ENCODE measurements at places on chromosomes 4 and X.

GRCh38 chrX:65587616-65588526 is 53.3 kb upstream of the LAS1L start:
- no peak for DNase-seq

DNA sequence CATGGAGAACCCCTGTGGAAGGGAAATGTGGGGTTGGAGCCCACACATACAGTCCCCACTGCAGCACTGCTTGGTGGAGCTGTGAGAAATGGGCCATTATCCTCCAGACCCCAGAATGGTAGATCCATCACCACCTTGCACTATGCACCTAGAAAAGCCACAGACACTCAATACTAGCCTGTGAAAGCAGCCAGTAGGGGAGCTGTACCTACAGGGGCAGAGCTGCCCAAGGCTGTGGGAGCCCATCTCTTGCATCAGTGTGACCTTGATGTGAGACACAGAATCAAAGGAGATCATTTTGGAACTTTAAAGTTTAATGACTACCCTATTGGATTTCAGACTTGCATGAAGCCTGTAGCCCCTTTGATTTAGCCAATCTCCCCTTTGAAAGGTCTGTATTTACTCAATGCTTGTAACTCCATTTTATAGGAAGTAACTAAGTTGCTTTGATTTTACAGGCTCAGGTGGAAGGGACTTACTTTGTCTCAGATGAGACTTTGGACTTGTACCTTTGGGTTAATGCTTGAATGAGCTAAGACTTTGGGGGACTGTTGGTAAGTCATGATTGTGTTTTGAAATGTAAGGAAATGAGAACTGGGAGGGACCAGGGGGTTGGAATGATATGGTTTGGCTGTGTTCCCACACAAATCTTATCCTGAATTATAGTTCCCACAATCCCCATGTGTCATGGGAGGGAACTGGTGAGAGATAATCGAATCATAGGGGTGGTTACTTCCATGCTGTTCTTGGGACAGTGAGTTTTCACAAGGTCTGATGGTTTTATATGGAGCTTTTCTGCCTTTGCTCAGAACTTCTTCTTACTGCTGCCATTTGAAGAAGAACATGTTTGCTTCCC is 352.6 kb downstream of the INPP4B start:
- no peak for DNase-seq

GRCh38 chr4:85445050-85445639 is 29.8 kb upstream of the ARHGAP24 start:
- no peak for DNase-seq

DNA sequence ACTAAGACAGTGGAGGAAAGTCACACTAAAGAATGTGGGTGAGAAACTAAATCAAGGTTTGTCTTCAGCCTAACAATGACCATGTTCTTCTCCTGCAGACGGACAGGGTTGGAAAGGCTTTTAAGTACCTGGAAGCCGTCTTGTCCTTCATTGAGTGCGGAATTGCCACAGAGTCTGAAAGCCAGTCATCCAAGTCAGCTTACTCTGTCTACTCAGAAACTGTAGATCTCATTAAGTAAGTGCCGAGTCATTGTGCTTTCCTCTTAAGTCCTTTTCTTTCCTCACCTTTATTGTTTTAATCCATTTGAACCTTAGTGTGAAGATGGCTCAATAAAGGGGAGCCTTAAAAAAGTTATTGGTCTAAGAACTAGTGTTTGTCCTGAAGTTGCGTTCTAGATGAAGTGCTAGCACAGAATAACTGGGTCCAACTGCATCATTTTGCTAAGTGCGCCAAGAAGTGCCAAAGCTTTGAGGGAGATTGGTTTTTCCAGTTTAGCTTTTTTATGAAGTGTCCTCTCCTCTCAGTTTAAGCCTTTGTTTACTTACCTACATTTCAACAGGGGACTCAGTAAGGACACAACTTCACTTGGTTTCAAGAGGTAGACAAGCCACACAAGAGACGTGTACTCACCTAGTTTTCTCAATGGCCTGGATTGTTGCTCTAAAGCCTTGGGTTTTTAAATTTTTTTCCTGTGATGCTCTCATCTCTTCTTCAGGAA is 89.3 kb downstream of the KLHL8 start:
- DNase-seq, result no peak

DNA sequence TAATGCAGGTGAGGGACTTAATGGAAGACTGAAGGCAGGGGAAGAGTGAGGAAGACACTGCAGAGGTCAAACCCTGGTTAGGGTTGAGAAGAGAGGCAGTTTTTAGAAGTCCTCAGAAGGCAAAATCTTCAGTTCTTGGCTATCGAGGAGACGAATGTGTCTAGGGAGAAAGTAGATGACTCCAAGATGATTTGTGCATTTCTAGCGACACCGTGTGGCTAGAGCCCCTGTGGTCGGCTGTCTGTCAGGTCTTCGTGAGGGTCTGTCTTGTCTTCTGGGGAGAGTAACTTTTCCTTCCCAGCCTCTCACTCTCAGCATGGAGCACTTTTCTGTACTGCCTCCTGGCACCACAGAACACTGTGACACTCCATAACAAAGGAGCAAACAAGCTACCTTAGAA is 458.1 kb downstream of the STIM2 start:
- DNase-seq, result no peak

GRCh38 chrX:50180073-50180940 is 20.5 kb downstream of the AKAP4 start:
- no peak for DNase-seq

DNA sequence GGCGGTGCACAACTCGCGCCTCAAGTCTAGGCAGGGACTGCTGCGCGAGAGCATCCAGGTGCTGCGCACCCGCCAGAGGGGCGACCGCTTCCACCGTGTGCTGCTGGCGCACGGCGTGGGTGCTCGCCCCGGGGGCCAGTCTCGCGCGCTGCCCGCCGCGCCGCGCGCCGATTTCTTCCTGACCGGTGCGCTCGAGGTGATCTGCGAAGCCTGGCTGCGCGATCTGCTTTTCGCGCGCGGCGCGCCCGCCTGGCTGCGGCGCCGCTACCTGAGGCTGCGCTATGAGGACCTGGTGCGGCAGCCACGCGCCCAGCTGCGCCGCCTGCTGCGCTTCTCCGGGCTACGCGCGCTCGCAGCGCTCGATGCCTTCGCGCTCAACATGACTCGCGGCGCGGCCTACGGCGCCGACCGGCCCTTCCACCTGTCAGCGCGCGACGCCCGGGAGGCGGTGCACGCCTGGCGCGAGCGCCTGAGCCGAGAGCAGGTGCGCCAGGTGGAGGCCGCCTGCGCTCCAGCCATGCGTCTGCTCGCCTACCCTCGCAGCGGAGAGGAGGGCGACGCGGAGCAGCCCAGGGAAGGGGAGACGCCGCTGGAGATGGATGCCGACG is 1.3 kb downstream of the CHST7 start:
- DNase-seq, result no peak

GRCh38 chr4:5126857-5127256 is 75.6 kb downstream of the STK32B start:
- no peak for DNase-seq

DNA sequence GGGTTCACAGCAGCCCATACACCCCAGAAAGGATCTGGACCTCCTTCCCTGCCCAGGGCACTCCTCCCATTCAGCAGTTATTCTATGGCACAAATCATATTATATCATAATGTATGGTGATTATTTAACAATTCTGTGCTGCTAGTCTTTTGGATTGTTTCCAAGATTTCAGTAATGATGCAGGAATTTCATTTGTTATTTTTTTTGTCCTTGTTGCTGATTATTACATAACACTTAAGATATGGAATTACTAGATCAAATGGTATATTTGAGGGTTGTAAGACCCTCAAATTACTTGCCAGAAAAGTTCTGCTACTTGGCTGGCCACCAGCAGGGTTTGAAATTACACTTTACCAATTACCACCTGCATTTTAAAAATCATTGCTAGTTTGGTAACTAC is 36.4 kb downstream of the QDPR start:
- no peak for DNase-seq

- DNase-seq, result no peak
Observed at GRCh38 chrX:38052096-38052495, 45.7 kb downstream of the SYTL5 start.

DNA sequence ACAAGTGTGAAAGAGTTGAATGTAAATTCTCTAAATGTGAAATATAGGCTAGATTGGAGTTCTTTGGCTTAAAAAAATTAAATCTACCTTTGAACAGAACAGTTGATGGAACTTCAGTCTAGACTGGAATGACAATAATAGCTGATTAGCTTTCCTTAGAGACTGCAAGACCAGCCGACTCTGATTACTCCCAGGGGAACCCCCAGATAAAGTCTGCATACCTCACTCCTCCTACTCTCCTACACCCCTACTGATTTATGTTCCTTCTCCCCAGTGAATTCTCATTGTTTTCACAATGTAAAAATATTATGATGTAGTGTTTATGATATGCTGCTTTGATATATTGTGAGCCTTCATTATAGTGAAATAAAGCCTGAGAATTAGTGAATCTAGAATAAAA is 241.3 kb downstream of the CFAP299 start:
- no peak for DNase-seq

- DNase-seq, result no peak
Observed at GRCh38 chrX:114710571-114710970, 126.7 kb downstream of the HTR2C start.

DNA sequence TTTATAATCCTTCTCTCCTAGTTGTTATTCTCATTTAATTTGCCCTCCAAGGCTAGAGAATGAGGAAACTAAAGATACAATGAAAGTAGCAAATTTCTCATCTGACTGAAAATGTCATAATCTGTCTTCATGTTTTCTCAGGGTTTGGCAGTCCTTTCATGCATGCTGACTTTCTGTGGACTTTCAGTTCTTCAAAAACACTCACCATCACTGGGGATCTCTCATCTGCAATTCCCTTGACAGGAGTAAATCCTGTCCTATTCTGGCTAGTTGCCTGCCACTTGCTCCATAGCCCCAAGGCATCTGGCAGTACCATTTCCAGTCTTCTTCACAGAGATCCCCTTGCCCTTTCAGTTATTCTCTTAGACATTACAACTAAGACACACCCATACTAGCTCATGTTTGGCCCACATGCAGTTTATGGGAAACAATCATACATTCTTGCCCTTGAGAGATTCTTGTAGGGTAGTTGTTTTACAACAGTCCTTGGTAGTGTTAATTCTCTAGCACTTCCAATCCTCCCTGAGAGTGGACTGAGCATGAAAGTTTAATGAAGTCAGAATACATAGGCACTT is 449.7 kb upstream of the KLHL4 start:
- DNase-seq, result no peak

- DNase-seq, result no peak
Observed at GRCh38 chr4:150278206-150278605, 200.0 kb downstream of the DCLK2 start.

- no peak for DNase-seq
Observed at GRCh38 chr4:180372691-180373090, 1870.5 kb upstream of the TENM3 start.

- DNase-seq, result no peak
Observed at GRCh38 chr4:151806511-151806927, 45.7 kb upstream of the GATB start.

DNA sequence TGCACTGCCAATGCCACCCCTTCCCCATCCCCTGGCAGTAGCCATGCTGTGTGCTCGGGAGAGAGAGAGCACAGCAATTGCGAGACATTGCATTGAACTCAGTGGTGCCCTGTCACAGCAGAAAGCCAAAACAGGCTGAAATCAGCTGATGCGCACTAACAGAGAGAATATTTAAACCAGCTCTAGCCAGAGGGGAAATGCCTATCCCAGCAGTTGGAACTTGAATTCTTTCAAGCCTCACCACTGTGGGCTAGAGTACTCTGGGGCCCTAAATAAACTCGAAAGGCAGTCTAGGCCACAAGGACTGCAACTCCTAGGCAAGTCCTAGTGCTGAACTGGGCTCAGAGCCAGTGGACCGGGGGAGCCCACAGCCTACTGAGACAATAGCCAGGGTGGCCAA is 17.7 kb upstream of the RP2 start:
- no peak for DNase-seq

GRCh38 chr4:138445098-138445497 is 202.9 kb upstream of the SLC7A11 start:
- DNase-seq, result no peak

GRCh38 chr4:2961811-2962441 is 1.3 kb downstream of the NOP14 start:
- no peak for DNase-seq

DNA sequence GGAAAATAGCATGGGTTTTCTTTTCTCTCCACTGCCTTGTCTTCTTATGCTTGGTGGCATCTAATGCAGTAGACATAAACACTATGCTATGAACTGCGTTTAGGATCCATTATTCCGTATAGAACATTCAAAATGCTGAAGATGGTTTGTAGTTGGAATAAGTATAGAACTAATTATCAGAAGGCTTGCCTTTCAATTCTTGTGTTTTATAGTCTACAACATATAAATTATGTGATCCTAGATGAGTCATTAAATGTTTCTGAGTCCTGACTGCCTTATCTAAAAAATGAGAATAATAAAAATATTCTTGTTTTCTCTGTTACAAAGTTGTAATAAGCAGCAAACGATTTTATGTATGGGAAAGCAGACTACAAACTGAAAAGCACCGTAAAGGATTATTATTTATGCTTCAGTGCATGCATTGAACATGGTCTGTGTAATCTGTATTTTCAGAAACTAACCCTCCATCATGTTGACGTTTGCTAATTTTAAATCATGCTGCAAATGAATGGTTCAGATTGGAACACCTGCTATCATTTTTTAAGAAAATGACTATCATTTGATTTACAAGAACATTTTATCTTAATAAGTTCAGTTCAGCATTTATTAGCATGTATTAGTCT is 335.9 kb upstream of the AADAT start:
- no peak for DNase-seq

DNA sequence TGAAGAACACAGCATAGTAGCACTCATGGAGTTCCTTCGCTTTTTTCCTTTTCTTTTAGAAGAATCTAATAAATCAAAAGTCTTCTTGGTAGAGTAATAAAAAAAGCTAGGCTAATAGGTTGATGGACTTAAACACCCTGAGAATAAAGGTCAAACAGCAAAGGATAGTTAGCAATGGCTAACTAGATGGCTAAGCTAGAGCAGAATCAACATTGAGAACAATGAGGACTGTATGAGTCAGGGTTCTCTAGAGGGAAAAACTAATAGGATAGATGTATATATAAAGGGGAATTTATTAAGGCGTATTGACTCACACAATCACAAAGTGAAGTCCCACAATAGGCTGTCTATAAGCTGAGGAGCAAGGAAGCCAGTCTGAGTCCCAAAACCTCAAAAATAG is 550.9 kb downstream of the GLUD2 start:
- DNase-seq, result no peak

GRCh38 chr4:143626134-143626911 is 74.2 kb downstream of the FREM3 start:
- DNase-seq, result no peak

- DNase-seq, result no peak
Observed at GRCh38 chrX:24357106-24357505, 3.3 kb upstream of the SUPT20HL1 start.

- DNase-seq, result no peak
Observed at GRCh38 chrX:17537723-17538243, 162.8 kb downstream of the NHS start.

- DNase-seq, result no peak
Observed at GRCh38 chrX:134469486-134469885, 9.5 kb downstream of the HPRT1 start.

Measured in NCI-H446 treated with DMSO at 0.1 percent for 48 hours (cell line).